ENCODE measurements at places on chromosomes 6 and 20. TPM values are rescaled to one million over a fixed set of nuclear protein-coding genes. Genes with fewer than 3 reads are reported as not detected.

The VNN1 gene
- 7.5 TPM for total RNA-seq

The SLC35D3 gene
- not detected for total RNA-seq

The ZNF831 gene
- 1.9 TPM for total RNA-seq

The C6orf15 gene
- total RNA-seq, result not detected

The DOK5 gene
- 5.4 TPM for total RNA-seq

The TFAP2D gene
- total RNA-seq, result not detected

The MCHR2 gene
- not detected for total RNA-seq

The USP49 gene
- 3.4 TPM for total RNA-seq

The B3GAT2 gene
- total RNA-seq, result not detected

The NKAPL gene
- 1.2 TPM for total RNA-seq

The FAM120B gene
- total RNA-seq, result 34.8 TPM

The CST4 gene
- not detected for total RNA-seq

The ZNF334 gene
- total RNA-seq, result 8.2 TPM

The WFDC12 gene
- 1.4 TPM for total RNA-seq

The MPC1 gene
- 74.1 TPM for total RNA-seq
